ENCODE measurements at places on chromosomes 6 and 20.
A peak's percentile ranks its signal among the peaks of the same experiment; 100 is the strongest.

- no peak for DNase-seq
Observed at GRCh38 chr20:23574977-23575376, 6.7 kb upstream of the CST9L start.

DNA sequence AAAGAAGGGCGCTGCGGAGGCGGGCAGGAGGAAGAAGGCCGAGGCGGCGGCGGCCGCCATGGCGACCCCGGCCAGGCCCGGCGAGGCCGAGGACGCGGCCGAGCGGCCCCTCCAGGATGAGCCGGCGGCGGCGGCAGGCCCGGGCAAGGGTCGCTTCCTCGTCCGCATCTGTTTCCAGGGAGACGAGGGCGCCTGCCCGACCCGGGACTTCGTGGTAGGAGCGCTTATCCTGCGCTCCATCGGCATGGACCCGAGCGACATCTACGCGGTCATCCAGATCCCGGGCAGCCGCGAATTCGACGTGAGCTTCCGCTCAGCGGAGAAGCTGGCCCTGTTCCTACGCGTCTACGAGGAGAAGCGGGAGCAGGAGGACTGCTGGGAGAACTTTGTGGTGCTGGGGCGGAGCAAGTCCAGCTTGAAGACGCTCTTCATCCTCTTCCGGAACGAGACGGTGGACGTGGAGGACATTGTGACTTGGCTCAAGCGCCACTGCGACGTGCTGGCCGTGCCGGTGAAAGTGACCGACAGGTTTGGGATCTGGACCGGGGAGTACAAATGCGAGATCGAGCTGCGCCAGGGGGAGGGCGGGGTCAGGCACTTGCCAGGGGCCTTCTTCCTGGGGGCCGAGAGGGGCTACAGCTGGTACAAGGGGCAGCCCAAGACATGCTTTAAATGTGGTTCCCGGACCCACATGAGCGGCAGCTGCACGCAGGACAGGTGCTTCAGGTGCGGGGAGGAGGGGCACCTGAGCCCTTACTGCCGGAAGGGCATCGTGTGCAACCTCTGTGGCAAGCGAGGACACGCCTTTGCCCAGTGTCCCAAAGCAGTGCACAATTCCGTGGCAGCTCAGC, 780 bp downstream of the ZCCHC3 start:
- peak; percentile 15 for DNase-seq

GRCh38 chr20:21607971-21608725, 94.3 kb upstream of the NKX2-2 start:
- DNase-seq: no peak

- no peak for DNase-seq
Observed at GRCh38 chr6:33543116-33543515, 37.0 kb downstream of the BAK1 start.

GRCh38 chr6:88532241-88532860, 366.2 kb upstream of the CNR1 start:
- no peak for DNase-seq
